ENCODE measurements at places on chromosomes 11 and 22. TPM values are rescaled to one million over a fixed set of nuclear protein-coding genes. Genes with fewer than 3 reads are reported as not detected.

The EFCAB6 gene
- total RNA-seq, result 2.6 TPM

The CRYBA4 gene
- not detected for total RNA-seq

- peak; percentile 22 for DNase-seq
Measured at GRCh38 chr22:19800761-19801244, 40.2 kb downstream of the TBX1 start.

DNA sequence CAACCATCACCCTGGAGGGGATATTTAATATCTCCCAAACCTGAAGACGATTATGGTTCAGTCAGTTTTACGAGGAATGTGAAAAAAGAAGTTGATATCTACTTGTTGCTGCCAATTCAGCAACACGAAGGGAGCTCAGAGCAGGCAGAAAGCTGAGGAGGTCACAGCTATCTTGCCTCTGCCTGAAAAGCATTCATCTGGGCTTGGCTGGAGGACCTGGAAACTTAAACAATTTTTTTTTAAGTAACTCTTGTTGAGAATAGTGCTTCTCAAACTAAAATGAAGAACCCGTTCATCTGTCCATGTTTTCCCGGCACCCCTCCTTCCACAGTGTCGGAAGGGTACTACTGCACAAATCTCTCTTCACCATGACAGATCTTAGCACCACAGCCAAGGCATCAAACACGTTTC is 98.9 kb downstream of the MICAL3 start:
- no peak for DNase-seq

GRCh38 chr11:115324581-115325432 is 179.4 kb downstream of the CADM1 start:
- DNase-seq, result peak; percentile 75

The ZC3H7B gene
- 17.8 TPM for total RNA-seq

The BIRC3 gene
- total RNA-seq, result 0.27 TPM

DNA sequence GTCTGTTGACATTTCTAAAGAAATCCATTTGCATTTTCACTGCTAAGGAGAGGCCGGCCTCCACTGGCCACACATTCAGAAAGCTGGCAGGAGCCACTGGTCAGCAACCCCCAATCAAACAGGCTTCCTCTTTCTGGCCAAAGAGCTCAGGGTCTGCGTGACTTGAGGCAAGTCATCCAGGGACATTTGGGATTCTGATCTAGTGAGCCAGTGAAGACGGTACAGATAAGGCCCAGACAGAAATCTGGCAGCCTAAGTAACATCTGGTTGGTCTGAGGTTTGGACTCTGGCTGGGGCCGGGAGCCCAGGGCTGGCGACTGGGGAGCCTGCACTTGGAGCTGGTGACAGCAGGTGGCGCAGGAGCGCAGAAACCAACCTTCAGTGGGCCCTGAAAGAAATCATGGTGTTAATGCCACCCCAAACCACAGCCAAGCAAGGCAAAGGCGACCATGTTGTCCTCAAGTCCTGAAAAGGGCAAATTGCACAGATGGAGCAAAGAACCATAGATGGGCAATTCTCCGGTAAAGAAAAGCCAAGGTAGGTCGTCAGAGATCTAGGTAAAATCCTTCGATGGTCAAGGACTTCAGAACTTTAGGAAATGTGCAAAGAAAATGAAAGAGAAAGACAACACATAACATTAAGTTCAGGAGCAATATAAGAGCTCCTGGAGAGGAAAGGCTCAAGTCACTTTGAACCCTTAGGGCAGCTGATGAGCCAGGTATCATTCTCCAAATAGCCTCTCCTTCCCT is 99.4 kb upstream of the BLID start:
- peak; percentile 64 for DNase-seq

DNA sequence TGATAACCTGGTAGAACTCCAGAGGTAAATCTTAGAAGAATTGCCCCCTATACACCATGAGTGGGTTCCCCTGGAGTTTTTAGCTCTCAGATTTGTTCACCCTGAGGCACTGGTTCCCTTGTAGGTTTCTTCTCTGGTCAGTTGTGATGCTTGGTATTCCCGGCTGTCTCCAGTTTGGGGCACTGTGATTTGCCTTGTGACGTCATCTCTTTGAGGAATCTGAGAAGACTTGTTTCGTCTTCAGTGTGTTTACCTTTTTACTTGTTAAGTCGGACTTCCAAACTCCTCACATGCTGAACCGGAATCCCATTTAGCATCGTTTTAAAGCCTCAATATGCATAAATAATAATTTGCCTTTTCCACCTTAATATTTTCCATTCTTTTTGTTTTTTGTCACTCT is 54.4 kb downstream of the CECR2 start:
- no peak for DNase-seq

The OR9I1 gene
- not detected for total RNA-seq

GRCh38 chr22:37365950-37366349 is 61.3 kb downstream of the ELFN2 start:
- DNase-seq, result no peak

The OR5A2 gene
- total RNA-seq, result not detected

The ALKBH3 gene
- total RNA-seq, result 76.8 TPM

GRCh38 chr22:34972191-34972897 is 93.6 kb upstream of the ISX start:
- no peak for DNase-seq

DNA sequence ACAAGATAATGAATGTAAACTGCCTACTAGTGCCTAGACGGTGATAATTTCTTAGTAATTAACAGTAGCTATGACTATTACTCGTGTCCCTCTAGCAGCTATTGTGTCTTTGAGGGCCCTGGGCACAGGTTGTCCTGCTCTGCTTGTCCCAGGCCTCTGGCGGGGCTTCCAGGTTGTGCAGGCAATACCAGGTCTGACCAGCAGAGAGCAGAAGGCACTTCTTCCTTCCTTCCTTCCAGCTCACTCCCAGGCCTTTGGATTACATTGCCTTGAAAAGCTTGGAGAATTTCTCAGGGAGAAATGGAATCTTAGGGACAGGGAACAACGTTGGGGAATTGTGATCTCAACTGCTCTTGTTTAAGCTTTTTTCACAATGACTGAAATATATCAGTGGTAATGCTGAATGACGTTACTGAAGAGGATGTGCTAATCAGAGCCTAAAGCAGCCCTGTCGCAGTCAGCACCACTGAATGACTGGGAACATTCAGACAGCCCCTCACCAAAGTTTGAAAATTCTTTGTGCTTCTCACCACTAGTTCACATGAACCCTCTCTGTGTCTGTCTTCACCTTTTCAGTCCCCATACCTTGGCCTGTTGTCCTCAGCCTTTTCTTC is 8.4 kb upstream of the CCKBR start:
- peak; percentile 73 for DNase-seq

DNA sequence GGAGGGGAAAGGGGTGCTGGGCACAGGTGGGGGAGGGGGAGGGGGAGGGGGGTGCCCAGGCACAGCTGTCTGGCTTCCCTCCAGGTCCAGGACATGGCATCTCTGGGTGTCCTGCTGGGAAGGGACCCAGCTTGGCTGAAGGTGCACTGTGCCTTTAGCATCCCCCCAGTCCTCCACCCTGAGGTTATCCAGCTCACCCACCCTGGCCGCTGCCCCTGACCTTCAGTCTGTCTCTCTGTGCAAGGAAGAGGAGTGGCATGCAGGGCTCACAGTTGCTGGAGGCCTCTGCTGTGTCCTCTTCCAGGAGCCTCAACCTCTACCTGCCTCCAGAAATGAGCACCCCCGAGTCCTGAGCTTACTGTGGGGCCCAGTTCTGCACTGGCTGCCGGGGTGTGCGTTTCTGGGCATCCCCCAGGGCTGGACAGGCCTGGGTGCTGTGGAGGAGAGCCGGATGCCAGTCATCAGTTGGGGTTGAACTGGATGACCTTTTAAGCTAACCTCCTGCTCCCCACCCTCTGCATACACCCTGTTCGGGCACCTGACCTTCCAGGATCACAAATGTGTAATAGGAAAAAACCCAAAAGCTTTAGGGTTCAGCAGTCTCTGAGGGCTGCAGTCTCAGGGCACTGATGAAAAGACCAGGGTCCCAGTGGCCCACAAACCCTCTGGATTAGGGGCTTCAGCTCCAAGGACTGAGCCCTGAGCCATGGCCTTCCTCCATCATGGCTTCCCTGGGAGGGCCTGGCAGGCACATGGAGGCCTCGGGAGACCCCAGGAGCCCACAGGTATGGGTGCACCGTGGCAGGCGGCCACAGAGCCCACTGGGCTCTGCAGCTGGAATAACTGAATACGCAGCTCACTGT is 9.6 kb upstream of the CTSD start:
- no peak for DNase-seq

GRCh38 chr11:69638941-69639681 is 1.8 kb upstream of the CCND1 start:
- DNase-seq, result peak; percentile 94

GRCh38 chr11:795634-796564 is 2.2 kb downstream of the SLC25A22 start:
- peak; percentile 89 for DNase-seq

The OR5D18 gene
- not detected for total RNA-seq

GRCh38 chr11:65221026-65221425 is 39.3 kb downstream of the CAPN1 start:
- no peak for DNase-seq

The SHISAL1 gene
- total RNA-seq, result 8.2 TPM

GRCh38 chr22:44084044-44084772 is 60.1 kb downstream of the PARVB start:
- DNase-seq, result no peak

The WNT7B gene
- 0.66 TPM for total RNA-seq

DNA sequence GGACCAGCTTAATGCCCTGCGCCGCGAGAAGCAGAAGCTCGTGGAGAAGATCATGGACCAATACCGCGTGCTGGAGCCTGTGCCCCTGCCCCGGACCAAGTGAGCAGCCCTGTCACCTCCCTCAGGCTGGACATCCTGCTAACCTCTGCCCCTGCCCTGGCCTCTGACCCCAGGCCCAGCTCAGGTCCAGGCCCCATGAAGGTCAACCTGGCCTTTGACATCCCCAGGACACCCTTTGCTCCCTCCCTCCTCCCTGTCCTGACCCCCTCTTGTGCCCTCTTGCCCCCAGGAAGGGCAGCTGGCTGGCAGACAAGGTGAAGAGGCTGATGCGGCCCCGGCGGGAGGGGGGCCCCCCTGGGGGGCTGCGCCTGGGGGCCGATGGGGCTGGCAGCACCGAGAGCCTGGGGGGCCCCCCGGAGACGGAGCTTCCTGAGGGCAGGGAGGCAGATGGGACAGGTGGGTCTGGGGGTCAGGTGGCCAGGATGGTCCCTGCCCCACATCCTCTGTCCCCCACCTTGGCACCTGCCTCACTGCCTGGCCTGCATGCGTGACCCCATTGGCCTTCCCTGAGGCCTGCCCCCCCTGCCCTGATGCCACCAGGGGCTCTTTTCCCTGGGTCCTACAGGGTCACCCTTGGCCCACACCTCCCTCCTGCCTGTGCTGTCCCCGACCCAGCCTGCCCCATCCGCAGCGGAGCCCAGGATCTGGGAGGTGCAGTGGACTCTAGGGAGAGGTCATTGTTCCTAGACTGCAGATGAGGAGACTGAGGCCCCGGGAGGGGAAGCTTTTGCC is 5.1 kb upstream of the RPS6KA4 start:
- DNase-seq, result no peak

The PTDSS2 gene
- total RNA-seq, result 15.0 TPM

DNA sequence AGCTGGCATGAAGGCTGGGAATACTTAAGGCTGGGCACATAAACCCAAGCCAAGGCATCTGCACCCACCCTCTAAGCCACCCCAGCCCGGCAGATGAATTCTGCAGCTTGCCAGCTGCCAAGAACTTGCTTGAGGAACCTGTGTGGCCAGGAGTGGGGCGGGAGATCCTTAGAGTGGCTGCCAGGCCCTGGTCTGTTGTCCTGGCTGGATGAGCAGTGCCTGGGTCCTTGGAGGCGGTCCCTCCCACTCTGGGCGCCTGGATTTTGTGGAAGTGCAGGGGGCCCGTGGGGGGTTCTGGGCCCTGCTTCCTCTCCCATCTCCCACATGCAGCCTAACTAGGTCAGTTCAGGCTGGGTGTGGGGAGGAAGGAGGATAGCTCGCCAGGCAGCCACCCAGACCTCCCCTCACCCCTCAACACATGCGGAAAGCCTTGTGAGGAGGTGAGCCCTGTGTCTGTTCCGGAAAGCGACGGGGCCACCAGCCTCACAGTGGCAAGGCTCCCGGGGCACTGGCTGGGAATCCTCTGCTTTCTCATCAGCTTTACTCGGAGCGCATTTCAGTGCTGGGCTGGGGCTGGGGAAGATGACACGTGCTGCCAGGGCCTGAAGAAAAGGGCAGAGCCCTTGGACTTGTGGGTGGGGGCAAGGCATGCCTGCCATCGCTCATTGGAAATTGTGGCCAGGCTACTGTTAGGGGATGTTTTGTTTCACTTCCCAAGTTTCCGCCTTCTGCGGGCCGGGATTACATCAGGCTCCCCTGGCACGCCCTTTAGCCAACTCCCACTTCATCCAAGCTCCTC is 8.4 kb downstream of the DAGLA start:
- DNase-seq, result peak; percentile 85

- no peak for DNase-seq
Measured at GRCh38 chr11:115860246-115860645, 356.0 kb upstream of the CADM1 start.

DNA sequence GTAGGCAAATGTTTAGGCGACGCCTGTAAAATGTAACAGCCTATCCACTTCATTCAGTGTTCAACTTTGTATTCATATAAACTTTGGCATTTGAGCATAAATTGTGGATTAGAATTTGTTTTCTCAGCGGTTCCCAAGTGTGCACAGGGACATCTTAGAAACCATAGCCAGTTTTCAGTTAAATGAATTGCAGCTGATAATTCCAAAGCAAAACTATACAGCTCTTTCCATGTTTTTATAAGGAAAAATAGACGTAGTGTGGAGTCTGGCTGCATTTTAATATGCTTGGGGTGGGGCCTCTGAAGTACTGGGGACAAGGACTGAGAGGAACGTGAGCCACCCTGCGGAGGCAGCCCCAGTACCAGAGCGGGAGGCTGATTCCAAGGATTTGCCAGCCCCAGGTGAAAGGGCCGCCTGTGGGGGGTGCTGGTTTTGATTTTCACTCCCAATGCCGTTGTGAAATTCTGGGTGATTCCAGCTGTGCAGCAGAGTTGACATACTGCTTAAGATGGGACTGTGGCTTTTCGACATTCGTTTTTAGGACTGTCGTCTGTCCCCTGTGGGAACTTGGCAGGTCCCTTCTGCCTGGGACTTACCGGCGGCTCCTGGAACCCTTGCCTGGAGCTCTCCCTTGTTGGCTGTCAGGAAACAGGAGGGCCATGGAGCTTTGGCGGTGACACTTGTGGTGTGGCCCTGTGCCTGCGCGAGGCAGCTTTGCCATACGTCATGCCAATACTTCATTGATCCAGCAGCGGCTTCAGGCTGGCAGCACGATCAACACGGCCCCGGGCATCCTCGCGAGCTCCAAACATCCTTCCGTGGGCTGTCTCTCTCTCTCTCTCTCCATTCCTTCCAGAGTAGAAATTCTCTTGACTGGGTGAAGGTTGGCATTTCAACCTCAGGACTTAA is 370.9 kb downstream of the TBC1D22A start:
- no peak for DNase-seq

The PTH gene
- total RNA-seq, result not detected

DNA sequence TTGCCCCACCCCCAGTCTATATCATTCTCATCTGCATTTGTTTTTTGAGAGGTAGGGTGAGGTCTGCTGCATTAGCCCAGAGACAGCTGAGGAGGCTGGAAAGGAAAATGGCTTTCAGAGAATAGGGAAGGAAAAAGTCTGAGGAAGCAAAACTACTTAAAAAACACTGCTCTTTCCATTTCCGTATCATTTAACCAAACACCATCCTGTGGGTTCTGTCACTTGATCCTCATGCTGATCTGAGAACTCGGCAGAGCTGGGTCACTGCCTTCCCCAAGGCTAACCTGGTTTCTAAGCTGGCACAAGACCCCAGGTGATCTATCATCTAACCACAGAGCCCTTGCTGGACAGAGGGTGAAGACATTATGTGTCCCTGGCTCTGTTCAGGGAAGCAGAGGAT is 1.2 kb downstream of the FOLR2 start:
- DNase-seq, result no peak

- no peak for DNase-seq
Measured at GRCh38 chr11:61785837-61786402, 6.5 kb downstream of the TMEM258 start.

The DNHD1 gene
- 1.2 TPM for total RNA-seq

Data from H4 (cell line).